ENCODE measurements at places on chromosomes 7 and 10.

DNA sequence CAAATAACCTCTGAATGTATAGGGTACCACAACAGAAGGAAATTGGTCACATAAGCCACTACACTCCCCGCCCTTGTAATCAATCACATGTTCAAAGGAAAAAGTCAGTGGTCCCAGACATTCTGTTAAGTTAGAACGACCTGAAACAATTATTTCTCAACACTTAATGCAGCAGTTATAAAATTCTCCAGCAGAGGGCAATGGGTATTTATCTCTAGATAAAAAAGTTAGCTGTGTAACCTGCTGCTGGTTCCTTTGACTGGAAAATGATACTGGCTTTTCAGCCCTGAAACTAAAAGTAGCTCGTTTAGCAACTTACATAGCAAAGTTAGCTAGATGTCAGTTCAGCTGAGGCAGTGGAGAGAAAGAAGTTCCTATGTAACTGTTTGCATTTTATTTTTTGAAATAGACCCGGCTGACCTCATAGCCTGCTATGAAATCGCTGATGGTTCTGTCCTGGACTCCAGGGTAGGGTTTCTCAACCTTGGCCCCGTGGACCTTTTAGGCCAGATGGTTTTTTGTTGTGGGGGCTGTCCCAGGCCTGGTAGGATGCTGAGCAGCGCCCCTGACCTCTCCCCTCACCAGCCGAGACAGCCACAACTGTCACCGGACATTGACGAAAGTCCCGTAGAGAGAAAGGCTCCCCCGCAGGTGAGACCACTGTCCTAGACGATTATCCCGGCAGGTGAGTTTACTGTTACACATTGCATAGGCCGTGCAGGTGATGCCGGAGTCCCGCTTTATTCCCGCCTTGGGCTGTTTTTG lies 40.2 kb upstream of the PROSER2 start:
- peak; percentile 74 for DNase-seq

GRCh38 chr7:140051820-140052219 lies 10.9 kb downstream of the PARP12 start:
- DNase-seq: no peak

GRCh38 chr7:6563936-6564770 lies 12.9 kb upstream of the GRID2IP start:
- DNase-seq: no peak

GRCh38 chr10:32379950-32380551 lies 33.1 kb upstream of the EPC1 start:
- DNase-seq: no peak

DNA sequence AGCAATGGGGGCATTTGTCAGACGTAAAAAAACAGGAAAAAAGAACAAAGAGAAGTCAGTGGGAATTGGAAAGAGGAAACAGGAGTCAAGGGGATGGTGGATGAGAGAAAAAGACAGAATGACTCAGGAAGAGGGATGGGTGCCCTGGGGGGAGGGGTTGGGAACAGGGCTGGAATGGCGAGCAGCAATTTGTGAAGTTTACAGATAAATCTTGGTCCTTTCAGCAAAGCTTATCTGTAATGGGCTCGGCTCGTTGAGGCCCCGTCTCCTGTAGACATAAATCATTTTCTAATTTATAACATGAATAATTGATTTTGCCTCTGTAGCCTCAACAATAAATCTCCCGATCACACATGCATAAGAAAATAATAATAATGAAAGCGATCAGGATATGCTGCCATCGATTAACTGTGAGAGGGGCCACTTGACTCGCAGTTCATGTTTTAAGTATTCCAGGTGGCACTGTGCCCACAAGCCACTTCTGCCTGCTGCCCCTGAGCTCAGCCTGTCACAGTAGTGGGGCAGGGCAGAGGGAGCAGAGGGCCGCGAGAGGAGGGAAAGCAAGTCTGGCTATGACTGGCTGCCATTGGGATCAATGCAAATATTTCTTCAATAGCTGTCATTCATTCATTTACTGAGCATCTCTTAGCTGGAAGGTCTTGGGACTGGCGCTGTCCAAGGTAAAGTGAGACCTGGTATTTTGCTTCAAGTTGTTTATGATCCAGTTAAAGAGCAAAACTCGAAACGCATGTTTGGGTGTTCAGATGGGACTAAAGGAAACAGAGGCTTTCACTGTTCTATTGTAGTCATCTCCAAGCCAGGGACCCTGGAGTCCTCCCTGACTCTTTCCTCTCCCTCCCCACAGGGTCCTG lies 47.4 kb upstream of the R3HCC1L start:
- no peak for DNase-seq

DNA sequence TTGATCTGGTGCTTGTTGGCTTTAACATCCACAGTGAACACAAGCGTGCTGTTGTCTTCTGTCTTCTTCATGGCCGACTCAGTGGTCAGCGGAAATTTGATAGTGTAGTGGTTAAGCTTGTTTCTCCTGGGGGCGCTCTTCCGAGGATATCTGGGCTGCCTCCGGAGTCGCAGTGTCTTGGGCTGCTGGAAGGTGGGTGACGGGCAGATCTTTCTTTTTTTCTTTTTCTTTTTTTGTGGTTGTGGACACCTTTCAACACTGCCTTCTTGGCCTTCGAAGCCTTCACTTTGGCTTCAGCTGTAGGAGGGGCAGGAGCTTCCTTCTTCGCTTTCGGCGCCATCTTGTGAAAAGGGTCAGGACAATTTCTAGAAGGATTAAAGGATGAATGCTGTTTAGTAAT lies 23.8 kb upstream of the RPA3 start:
- no peak for DNase-seq

DNA sequence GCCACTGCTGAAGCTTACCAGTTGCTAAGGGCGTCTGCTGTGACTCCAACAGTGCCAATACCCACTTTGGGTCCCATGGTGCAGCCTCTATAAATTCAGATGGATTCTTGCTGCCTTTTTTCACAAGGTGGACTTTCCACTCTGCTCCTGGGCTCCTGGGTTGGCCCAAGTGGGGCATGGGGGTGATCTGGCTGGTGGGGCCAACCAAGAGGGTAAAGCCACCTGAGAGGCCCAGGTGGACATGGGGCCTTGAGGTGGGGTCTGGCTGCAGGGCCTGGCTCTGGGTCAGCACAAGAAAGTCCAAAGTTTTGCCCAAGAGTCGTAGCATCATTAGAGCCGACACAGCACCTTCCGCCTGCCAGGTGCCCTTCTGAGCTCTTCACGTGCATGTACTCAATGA lies 105.2 kb upstream of the KDM7A start:
- DNase-seq: no peak

- no peak for DNase-seq
These were observed 331.1 kb downstream of the WDR11 start for GRCh38 chr10:121182219-121182618.

GRCh38 chr10:131736321-131736980 lies 164.4 kb upstream of the PPP2R2D start:
- no peak for DNase-seq

DNA sequence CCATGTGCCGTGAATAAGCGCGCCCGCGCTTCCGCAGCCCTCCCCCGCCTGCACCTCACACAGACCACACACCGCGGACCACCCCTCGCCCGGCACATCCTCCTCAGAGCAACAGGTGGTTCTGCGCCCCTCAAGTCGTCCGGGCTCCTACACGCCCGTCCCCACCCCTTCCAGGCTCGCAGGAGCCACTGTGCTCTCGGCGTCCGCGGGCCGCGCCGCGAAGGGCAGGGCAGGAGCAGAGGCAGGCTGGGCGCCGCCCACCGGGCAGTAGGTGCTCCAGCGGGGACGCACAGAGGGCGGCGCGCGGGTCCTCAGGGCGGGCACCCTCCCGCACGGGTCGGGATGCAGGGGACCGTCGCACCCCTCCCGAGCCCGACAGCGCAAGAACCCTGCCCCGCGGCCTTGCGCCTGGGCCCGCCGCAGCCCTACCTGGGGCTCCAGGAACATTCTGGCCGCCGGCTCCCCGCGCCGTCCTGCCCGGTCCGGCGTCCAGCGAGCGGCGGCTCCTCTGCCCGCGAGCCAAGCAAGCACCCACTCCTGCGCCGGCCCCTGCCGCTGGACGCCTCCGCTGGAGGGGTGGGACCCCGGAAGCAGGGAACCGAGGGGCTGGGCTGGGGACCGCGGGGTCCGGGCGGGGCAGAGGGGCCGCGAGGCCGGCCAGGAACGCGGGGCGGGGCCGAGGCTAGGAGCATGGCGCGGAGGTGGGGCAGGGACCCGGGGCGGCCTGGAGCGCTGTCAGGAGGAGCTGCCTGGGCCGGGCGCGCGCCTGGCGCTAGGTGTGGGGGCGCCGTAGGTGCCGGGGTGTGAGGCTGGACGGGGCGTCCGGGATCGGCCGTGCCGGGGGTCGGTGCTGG lies 37.4 kb downstream of the RASGEF1A start:
- DNase-seq: no peak

GRCh38 chr10:132446661-132447445 lies 49.9 kb downstream of the PWWP2B start:
- no peak for DNase-seq

GRCh38 chr7:20412032-20412431 lies 81.3 kb downstream of the ITGB8 start:
- DNase-seq: no peak

GRCh38 chr7:132450188-132450587 lies 126.1 kb downstream of the PLXNA4 start:
- DNase-seq: no peak

GRCh38 chr7:33730958-33731357 lies 174.4 kb upstream of the BMPER start:
- DNase-seq: no peak

- no peak for DNase-seq
These were observed 96.1 kb downstream of the JMJD1C start for GRCh38 chr10:63369711-63370110.

- DNase-seq: no peak
These were observed 74.5 kb downstream of the SYPL1 start for GRCh38 chr7:106037489-106038176.

DNA sequence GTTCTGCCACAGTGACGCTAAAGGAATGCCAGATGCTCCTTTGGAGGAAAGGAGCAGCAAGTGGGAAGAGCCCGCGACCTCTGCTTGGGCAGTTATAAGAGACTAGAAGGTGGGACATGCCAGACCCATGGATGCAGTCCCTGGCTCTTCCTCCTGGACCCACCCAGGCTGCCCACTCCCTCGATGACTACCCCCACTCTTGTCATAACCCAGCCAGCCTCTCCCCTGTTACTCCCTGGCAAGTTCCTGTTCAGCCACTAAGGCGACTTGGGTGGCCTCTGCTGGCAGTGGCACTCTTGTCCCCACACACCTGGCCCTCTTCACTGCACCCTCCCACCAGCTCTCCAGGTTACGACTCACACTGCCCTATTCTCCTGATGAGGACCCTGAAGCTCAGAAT lies 33.5 kb downstream of the COL13A1 start:
- no peak for DNase-seq

- DNase-seq: peak; percentile 76
These were observed 232.2 kb downstream of the DYNC1I1 start for GRCh38 chr7:96004578-96004977.

DNA sequence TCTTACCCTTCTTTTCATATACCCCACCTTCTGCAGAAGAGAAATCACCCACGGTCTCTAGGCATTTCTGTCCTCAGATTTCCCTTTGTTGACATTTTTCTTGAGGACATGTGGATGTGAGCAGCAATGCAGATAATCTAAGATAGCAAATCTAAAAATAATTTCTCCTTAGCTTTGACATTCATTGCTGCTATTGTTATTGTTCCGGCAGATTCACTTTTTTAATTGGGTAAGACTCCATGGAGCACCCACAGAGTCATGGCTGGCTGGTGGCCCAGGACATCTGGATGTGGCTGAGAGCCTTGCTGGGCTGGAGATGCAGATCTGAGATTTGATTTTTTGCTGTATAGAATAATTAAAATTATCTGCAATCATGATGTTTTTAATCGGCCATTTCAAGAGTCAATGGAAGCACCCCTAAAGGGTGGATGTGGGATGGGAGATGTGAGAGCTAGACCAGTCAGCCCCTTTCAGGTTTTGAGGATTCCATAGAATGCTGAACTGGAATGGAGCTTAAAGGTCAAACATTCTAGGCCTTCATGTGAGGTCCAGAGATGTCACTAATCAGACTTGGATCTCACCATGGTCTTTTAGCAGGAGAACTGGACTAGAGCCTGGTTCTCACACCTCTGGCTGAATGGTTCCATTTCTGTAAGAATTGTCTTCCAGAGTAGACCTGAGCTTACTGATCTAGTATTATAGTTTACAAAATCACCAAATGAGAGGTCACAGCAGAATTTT lies 37.5 kb downstream of the TAS2R41 start:
- DNase-seq: no peak

- peak; percentile 92 for DNase-seq
These were observed 154.1 kb downstream of the LHFPL3 start for GRCh38 chr7:104482362-104483037.

DNA sequence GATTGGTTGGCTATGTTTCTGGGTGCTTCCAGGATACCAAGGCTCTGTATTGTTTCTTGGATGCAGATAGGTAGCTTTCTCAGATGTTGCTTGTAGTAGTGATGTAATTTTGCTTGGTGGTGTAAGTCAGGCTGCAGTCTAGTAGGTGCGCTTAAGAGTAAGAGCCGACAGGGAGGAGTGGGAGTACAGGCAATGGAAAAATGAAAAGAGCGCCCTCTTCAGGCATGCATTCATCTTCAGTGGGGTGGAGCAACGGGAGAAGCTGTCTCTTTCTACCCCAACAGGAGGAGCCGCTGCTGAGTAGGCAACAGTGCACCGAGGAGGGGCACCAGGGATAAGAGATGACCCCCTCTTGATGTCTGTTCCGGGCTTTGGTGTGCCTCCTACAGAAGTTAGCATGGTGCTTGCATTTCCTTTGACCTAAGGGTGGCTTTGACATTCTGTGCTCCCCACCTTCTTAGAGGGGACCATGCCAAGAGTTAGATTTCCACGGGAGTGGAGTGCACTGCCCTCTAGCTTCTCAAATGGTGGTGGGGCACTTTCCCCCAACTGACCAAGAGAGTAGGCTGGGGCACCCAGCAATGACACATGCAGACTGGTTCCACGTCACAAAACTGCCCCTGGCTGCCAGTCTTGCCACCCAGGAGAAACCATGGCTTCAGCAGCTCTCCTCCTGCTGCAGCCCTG lies 56.1 kb downstream of the ZNF783 start:
- no peak for DNase-seq

DNA sequence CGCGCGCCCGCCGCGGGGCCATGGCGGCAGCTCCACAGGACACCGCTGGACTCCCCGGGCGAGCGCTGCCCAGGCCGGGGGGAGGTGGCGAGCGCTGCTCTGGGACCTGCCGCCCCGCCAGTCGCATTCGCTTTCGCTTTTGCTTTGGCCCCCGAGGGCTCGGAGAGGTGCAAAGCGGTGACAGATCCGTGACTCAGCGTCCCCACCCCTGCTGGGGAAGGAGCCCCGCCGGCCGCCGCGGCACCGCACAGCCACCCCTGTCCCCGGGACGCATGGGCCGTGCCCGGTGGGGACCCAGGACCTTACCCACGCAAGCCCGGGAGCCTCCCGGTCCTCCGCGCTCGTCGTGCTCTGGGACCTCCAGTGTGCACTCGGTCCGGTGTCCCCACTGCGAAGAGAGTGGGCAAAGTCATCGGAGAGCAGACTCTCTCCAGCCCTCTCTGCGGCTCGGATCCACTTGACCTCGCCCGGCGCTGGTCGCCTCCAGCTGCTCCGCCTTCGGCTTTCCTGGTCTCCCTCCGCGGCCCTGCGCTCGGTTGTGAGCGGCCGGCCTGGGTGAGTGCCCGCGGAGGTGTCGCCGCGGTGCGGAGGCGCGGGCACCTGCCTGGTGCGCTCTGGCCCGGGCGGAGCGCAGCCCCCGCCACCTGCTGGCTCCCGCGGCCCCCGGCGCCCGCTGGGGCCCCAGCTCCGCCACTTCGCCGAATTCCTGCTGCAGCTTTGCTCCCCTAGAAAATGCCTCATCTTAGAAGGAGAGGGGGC lies at the start of gene IL15RA:
IL15RA (minus strand) TSS at position 73 of the 759 bp plus-strand sequence; CDS start at position 22, 51 bp downstream.
- no peak for DNase-seq

GRCh38 chr10:120360571-120360970 lies 96.5 kb upstream of the PLPP4 start:
- no peak for DNase-seq

GRCh38 chr7:157414702-157415096 lies 77.9 kb downstream of the DNAJB6 start:
- DNase-seq: no peak

GRCh38 chr7:70726951-70727378 lies 405.0 kb upstream of the GALNT17 start:
- no peak for DNase-seq
